ENCODE measurements at places on chromosomes 7 and 10.

DNA sequence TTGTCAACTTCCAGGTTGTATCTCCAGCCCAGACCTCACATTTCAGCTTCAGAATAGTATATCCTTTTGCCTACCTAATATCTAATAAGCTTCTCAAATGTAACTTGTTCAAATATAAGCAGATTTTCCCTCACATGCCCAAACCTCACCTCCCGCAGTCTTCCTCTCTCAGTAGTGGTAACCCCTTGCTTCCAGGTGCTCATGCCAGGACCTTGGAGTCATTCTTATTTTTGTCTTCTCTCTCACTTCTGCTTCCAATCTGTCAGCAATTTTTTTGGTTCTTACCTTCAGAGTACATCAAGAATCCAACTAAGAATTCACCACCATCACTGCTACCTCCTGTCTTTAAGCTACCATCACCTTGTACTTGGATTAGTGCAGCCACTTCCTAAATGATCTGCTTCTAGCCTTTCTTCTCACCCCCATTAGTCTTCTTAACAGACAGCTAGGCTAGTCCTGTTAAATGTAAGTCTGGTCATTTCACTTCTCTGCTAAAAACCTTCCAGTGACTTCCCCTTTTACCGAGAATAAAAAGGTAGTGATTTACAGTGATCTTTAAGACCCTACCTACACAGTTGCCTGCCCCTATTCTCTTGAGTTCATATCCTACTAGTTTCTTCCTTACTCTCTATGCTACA is 14.0 kb downstream of the ANKIB1 start:
- DNase-seq: no peak

GRCh38 chr7:85529831-85530230 is 343.0 kb upstream of the SEMA3D start:
- DNase-seq: peak; percentile 48

DNA sequence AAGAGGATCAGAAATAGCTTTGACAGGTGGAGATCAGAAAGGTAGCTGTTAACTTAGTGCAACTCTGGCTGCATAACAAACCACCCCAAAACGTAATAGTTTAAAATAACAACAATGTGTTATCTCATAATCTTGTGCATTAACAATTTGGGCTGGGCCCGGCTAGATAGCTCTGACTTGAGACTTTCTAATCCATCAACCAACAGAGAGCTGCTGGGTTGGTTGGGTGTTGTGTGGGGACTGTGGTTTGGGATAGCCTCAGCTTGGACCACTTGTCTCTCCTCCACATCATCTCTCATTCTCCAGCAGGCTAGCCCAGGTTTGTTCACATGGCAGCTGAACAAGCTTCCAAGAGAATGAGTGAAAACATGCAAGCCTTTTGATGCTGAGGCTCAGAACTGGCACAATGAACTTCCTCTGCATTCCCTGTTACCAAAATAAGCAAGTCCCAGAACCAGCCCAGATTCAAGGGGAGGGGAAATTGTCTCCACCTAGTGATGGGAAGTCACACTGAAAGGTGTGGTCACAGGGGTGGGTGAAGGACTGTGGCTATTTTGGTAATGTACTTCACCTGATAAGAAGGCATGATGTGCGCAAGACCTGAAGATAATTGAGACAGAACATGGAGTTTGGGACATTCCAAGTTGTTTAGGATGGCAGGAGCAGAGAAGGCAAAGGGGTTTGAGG is 20.4 kb upstream of the ASAH2 start:
- no peak for DNase-seq

DNA sequence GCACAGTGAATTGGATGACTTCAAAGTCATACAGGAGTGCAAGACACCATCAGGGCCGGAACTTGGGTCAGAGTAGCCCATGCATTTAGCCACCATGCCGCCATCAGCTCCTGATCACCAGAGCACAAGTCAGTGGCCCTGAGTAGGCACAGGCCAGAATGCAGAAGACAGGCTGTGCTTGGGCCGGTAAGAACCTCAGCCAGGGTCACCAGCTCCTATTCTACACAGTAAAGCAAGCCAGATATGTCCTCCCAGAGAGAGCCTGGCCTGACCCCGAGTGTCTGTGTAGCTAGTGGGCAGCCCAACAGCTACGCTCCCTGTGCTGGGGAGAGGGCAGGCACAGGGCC is 44.5 kb upstream of the COL13A1 start:
- no peak for DNase-seq

GRCh38 chr10:69375307-69376151 is 41.2 kb downstream of the TACR2 start:
- no peak for DNase-seq

- no peak for DNase-seq
Observed at GRCh38 chr7:41777894-41778596, 75.2 kb upstream of the INHBA start.

- peak; percentile 7 for DNase-seq
Observed at GRCh38 chr7:55063061-55063460, 44.2 kb downstream of the EGFR start.

DNA sequence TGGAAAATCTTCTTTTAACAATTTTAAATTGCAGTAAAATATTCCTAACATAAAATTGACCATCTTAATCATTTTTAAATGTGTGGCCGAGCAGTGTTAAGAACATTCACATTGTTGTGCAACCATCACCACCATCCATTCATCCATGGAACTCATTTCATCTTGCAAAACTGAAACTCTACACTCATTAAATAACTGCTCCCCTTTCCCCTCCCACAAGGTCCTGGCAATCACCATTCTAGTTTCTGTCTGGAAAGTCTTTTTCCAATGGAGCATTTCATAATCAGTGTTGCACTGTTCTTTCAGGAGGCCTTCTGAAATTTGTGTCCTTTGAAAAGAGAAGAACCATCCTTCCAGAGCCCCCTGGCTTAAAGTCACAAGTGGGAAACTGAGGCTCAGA is 233.1 kb downstream of the PLXNA4 start:
- no peak for DNase-seq

- no peak for DNase-seq
Observed at GRCh38 chr10:54434782-54435181, 366.2 kb downstream of the PCDH15 start.

DNA sequence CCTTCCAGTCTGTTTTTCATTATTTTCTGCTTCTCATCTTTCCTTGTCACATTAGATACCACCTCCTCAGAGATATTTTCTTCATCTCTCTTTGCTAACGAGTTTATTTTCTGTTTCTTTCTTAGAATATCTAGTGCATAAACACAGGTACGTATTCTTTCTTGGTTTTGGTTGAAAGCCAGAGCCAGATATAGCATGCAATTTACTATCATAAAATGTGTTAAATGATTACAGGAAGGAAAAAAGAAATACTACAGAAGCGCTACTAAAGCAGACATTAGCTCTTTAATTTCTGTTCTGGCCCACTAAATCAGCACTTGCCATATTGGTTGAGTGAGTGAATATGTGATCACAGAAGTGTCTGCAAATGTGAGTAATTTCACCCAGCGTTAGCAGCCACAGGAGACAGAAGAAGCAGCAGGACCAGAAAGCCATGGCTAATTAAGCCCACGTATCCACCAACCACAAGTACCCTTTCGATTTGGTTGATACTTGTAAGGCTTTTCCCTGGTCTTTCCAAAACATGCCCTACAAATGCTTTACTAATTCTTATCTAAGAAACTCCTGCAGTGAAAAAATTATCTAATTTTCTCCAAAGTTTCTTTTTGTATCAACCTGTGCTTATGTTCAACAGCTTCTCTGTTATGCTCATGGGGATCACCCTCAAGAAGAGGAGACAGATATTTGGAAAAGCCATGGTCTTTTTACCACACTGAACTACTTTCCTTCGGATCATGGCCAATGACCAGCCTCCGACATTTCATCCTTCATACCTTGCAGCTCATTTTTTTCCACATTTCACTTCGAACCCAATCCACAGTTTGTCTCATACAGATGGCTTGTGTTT is 23.1 kb upstream of the MACC1 start:
- DNase-seq: no peak

GRCh38 chr10:79111427-79111826 is 42.7 kb downstream of the ZMIZ1 start:
- DNase-seq: no peak

DNA sequence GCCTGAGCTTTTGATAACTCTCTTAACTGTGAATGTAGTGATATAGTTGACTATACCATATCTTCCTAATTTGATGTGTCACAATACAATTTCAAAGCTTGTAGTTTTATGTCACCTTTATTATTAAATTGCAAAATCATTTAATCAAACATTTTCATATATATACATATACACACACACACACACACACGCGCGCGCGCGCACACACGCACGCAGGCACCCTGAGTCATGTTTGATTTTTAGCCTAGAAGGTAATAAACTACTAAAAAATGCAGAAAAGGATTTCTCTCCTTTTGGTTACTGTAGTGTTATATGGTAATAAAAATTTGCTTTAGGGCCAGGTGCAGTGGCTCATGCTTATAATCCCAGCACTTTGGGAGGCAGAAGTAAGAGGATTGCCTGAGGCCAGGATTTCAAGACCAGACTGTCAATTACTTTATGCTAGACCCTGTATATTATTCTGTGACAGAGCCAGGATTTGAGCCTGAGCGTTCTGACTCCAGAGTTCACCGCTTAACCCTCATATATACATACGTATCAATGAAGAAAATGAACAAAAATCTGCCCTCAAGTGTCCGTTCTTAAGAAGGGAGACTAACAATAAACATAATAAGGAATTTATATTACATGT is 89.6 kb downstream of the PODXL start:
- no peak for DNase-seq

- DNase-seq: no peak
Observed at GRCh38 chr10:19626156-19626555, 190.1 kb upstream of the PLXDC2 start.

DNA sequence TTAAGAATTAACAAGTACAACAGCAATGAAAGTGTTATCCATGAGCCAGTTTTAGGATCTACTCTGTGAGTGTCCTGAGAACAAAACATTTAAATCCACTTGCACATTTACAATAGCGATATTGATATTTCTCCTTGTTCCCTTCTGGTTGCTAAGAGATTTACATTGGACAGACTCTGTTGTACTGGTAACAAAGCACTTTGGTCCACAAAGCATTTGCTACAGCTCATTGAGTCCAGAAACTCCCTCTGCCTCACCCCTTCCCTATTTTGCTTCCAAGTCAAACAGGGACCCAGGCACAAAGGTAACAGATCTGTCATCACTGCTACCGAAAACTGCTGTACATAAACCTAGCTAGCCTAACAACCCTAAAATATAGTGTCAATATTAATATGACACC is 2.1 kb downstream of the ANK3 start:
- DNase-seq: no peak

DNA sequence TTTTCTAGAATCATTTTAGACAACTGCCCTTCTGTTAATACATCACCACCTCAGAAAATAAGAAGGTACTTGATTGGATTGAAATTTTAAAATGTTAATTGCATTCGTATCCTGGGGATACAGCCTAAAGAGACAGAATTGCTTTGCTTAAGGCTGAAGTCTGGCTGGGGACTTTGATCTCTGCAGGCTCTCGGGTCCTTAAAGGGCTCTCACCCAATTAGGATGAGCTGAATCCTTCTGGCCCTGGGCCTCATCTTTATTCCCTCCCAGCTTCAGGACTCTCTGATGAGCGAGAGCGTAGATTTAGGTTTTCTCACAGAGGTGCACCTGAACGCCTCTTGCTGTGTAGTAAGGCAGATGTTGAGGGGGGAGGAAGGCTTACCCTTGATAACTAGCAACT is 475.3 kb upstream of the C7orf33 start:
- DNase-seq: no peak

- no peak for DNase-seq
Observed at GRCh38 chr10:49668684-49669083, 10.8 kb upstream of the C10orf53 start.

DNA sequence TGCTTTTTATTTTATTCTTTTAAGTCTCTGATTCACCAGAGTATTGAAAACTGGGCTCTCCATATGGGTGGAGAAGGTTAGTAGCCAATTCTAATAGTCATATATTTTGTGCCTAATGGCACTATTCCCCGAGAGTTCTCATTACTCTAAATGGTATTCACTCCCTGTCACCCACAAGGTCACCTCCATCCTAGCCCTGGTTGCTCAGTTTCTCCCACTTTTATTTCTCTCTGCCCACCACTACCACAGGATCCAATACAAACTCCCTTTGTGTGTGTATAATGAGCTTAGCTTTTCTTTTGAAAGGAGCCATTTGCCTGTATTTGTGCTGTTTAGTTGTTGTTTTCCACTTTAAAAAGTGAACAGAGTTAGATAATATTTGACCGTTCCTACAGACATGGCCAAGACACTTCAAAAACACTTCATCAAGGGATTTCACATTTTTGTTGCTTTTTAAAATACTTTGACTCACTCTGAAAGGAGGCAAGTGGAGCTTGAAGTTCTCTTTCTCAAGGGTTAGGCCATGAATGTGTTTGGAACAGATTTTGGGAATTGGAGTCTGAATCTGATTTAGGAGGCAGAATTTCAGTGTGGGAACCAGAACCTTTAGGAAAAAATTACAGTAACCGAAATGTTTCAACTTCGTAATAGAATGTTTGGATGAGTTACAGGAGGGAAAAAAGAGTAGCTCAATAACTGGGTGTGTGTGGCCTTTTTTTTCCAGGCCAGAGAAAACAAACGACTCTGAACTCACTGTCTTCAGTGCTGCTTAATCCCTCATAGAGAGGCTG is 321.3 kb downstream of the BICC1 start:
- no peak for DNase-seq

DNA sequence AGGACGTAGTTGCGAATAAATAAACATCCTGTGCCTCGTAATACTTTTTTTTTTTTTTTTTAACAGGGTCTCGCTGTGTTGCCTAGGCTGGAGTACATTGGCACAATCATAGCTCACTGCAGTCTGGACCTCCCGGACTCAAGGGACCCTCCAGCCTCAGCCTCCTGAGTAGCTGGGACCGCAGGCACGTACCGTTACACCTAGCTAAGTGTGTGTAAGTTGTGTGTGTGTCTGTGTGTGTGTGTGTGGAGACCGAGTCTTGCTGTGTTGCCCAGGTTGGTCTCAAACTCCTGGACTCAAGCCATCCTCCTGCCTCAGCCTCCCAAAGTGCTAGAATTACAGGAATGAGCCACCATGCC is 573 bp upstream of the PON2 start:
- no peak for DNase-seq

- peak; percentile 84 for DNase-seq
Observed at GRCh38 chr7:94298943-94299342, 95.8 kb upstream of the COL1A2 start.

DNA sequence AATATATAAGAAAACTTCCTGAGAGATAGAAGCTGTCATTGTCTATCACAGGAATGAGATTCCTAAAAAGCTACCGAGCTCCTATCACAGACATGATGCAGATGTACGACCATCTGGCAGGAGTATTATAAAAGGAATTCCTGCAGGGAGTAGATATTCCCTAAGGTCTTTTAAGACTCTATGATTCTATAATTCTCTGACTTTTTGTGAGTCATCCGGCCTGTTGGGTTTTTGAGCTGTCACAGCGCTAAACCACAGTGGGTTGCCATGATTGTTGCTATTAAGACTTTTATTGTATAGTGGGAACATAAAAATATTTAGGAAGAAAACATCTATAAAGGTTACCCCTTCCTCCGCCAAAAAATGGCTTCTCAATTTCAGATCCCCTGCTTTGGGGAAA is 223.4 kb downstream of the BMPER start:
- peak; percentile 35 for DNase-seq

- no peak for DNase-seq
Observed at GRCh38 chr7:148807436-148807835, 76.7 kb downstream of the EZH2 start.
